ENCODE measurements at places on chromosomes 16 and 17.
A peak's percentile ranks its signal among the peaks of the same experiment; 100 is the strongest.

DNA sequence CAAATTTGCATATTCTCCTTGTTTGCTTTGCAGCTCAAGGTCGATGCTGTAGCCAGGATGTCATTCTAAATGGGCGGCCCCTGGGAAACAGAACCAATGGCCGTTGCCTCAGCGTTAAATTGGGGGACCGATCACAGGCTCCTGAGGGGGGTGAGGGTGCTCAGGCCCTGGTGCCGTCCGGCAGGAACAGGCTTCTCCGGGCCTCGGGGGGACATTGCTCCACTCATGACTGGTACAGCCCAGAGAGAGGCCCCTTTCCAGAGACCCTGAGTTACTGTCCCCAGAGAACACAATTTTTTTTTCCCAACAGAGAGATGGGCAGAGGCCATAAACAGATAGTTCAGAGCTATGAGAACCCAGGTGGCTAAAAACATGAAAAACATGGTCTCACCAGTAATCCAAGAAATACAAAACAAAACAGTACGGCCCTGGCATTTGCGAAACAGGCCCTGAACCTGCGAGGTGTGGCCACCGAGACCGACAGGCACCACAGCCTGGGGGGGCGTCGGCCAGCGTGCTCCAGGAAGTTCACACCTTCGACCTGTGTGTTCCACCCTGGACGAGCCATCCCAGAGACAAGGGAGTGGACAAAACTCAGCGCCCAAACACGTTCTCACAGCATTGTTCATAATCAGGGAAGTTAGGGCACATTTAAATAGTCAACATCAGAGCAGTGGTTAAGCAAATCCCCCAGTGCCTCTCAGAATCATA lies 82.8 kb downstream of the METRNL start:
- no peak for DNase-seq

GRCh38 chr17:74566132-74566753 lies 1.1 kb downstream of the CD300H start:
- no peak for DNase-seq

GRCh38 chr17:33124871-33125551 lies 133.4 kb downstream of the SPACA3 start:
- DNase-seq: no peak

DNA sequence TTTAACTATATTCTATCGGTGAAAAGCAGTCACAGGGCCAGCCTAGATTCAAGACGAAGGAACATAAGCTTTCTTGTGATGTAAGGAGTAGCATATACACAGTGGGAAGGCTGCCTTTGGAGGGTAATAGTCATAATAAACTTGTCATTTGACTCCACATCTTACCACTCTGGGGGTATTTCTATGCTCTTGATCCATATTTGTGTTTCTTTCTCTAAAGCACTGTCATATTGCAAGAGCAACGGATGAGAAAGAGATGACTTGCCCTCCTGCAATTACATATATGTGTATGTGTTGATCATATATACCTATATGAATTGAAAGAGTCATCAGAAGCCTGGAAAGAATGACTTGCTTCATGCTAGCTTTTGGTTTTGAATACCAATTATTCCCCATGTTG lies 225.4 kb upstream of the HS3ST3A1 start:
- no peak for DNase-seq

DNA sequence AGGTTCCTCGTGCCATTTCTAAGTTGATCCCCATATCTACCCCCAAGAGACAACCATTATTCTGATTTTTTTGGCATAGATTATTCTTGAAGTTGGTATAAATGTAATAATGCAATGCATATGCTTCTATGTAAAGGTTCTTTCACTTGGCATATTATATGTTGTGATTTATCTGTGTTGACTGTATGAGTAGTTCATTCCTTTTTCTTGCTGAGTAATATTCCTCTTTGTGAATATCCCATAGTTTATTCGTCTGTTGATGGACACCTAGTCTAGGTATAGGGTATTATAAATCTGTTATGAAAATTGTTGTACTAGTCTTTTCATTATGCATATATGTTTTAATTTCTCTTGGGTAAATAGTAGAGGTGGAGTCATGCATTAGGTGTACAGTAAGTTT lies 36.6 kb downstream of the TANC2 start:
- DNase-seq: no peak

- no peak for DNase-seq
Measured at GRCh38 chr17:28404461-28404811, 1.6 kb downstream of the SLC46A1 start.

- DNase-seq: no peak
Measured at GRCh38 chr17:39704821-39705551, 5.1 kb downstream of the ERBB2 start.

GRCh38 chr16:12016291-12016947 lies 39.9 kb downstream of the SNX29 start:
- DNase-seq: no peak

GRCh38 chr16:66326991-66327513 lies 39.4 kb upstream of the CDH5 start:
- no peak for DNase-seq

DNA sequence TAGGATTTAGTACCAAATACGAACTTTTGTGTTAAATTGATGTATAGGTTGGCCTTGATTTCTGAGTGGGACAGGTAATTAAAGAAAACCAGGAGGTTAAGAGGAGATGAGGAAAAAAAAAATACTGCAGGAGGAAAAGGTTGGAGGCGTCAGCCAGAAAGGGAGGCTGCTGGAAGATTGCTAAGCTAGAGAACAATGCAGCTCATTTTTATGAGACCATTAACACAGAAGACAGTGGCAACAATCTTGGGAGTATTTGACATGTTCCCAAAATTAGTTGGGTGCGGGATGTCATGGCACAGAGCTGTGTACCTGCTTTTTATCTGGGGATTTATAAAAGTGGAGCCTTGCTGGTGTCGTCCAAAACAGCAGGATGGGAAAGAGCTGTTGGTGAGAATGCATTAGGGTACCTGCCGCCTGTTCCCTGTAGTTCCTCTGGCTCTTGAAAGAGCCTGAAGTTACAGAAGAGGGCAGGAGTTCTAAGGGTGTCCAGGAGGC lies 229.3 kb downstream of the RBFOX1 start:
- no peak for DNase-seq

DNA sequence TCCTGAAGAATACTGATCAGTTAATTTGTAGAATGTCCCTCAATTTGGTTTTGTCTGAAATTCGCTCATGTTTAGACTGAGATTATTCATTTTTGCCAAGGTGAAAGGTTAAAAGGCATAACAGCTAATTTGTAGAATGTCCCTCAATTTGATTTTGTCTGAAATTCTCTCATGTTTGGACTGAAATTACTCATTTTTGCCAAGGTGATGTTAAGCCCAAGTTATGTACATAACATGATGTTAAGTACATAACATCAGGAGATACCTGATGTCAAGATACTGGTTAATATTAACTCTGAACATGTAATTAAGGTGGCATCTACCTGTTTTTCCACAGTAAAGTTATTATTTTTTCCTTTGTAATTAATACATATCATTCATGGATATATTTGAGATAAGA lies 243.4 kb upstream of the PMFBP1 start:
- DNase-seq: no peak

GRCh38 chr17:55336426-55336825 lies 71.7 kb downstream of the HLF start:
- DNase-seq: no peak

GRCh38 chr17:73528679-73529078 lies 115.6 kb downstream of the SDK2 start:
- DNase-seq: no peak

DNA sequence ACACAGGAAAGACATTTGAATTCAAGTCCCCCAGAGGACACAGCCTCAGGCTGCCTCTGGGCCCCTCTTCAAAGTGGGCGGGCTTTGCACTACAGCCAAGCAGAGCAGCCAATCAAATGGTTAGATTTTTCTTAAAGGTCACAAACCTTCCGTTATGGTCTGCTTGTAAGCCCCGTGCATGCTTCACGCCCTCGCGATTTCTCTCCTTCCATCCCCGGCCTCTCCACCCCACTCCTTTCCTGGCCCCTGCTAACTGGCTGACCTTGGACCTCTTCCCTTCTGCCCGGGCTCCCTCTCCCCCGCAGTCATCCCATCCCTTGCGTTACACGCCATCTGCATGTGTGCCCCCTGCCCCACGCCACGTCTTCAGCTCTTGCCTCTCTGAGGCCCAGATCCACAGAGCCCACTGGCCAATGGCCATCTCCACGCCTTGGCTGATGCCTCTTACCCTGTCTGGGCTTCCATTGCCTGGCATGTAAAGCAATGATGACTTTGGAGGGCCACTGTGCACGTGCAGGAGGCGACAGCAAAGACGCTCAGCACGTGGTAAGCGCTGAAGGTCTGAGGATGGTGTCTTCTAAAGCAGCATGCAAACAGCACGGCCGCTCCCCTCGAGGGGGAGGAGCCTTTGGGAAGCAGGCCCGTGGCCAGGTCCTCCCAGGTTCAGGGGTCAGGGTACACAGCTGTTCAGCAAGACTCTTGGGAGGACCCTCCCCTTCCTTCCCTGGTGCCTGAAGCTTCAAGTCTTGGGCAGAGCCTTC lies 86.8 kb downstream of the ZDHHC7 start:
- DNase-seq: no peak

DNA sequence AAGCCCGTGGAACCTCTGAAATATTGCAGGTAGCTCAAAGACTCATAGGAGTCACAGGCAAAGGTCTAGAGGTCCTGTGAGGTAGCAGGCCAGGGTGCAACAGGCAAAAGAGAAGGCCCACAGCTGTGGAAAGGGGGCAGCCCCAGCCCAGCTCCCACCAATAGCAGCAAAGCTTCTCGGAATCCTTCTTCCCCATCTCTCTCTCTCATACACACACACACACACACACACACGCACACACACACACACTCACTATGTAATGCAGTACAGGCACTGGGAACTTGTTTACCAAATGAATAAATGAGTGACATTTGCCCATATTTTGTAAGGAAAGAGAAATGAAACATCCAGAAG lies 16.8 kb upstream of the SUPT4H1 start:
- no peak for DNase-seq

- DNase-seq: no peak
Measured at GRCh38 chr17:38543403-38544174, 62.2 kb downstream of the SRCIN1 start.

DNA sequence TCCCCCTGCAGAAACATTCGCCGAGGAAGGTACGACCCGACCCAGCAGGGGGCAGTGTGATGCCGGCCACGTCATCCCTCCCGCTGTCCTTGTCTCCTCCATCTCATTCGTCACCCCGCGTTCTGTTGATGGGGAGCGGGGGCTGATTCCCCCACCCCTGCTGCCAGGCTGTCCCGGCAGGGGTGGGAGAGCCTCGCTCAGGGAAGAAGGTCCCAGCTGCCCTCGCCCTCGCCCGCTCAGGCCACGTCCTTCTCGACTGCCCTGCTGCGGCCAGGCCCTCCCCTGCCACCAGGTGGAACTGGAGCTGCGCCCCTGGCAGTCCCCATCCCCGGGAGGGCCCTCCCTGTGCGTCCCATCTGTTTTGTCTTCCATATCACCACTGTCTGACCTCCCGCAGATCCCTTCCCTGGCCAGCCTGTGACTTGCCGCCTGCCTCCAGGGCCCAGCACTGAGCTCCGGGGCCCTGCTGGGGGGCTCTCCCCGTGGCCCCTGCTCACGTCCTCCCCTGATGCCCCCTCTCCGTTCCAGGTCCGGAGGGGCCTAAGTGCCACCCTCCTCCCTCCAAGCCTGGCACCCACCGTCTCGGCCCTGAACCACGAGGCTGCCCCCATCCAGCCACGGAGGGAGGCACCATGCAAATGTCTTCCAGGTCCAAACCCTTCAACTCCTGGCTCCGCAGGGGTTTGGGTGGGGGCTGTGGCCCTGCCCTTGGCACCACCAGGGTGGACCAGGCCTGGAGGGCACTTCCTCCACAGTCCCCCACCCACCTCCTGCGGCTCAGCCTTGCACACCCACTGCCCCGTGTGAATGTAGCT lies 20.6 kb downstream of the ADAM11 start:
- DNase-seq: peak; percentile 78

- no peak for DNase-seq
Measured at GRCh38 chr17:79843816-79844800, 4.9 kb upstream of the CBX4 start.

- no peak for DNase-seq
Measured at GRCh38 chr16:56389554-56389953, 35.8 kb downstream of the AMFR start.

DNA sequence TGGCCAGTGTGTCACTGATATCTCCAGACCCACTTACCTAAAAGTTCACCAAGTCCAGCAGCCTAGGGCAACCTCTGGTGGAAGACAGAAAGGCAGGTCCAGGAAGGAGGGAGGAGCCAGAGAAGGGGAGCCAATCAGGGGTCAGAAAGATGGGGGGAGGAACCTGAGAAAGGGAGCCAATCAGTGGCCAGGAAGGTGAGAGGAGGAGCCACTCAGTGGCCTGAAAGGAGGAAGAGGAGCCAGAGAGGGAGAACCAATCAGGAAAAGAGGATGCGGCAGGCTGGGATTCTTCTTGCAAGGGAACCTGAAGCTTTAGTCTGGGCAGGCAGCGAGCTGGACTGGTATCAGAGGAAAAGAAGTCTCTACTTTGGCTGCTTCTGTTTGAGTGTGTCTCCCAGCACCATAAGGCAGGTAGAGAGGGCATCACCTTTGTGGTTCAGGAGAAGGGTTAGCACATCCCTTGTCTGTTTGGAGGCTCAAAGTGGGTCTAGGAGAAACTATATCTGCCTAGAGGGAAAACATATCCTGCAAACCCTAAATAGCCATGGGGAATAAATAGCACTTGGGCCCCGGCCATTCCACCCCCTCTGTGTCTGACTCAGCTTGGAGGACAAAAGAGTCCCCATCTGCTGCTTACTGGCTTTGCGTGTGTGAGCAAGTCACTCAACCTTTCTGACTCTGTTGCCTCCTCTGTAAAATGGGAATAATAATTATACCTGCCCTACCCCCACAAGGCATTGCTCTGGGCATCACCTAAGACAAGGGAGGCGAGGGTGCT lies 43.4 kb upstream of the CRHR1 start:
- no peak for DNase-seq

DNA sequence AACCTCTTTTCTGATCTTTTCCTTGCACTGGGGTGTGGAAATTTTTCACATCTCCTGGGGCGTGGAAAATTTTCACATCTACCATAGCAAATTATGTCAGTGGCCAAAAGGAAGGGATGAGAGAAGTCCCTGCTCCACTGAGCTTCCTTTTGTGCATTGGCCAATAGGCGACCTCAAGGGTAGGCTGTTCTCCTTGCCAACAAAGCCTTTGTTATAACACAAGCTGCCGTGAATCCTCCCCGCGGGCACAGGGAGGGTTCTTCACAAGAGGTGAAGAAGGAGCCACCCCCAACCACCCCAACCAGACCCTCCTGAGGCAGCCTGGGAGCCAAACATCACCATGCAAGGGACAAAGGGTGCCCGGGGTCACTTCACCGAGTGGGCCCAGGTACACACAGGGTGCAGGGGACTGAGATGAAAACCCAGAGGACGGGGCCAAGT lies 6.5 kb downstream of the SLC5A11 start:
- DNase-seq: no peak
